ENCODE measurements at places on chromosomes 3 and 15.

- DNase-seq: no peak
These were observed 118.4 kb upstream of the TMC3 start for GRCh38 chr15:81492331-81492968.

DNA sequence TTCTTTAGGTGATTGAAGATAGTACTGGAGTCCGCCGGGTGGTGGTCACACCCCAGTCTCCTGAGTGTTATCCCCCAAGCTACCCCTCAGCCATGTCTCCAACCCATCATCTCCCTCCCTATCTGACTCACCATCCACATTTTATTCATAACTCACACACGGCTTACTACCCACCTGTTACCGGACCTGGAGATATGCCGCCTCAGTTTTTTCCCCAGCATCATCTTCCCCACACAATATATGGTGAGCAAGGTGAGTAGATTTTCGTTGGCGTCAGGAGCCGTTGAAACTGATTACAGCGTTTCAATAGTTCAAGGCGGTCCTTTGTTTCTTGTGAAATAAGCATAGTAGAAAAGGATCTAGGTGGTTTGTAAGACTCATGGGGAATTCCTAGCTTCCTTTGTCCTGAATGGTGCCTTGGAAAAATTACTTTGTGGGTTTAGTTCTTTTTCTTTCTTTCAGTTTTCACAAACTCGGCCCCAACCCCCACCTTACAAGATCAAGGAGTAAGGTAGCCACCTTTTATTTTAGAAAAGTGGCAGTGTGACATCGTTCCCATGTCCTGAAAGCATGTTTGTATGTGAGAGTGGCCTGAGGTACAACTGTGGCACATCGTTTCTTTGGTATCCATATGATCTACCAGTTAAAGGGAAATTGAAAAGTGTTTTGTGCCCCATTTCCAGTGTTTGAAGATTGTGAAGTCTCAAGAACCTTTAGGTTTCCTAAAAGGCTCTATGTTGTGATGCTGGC is 200.6 kb downstream of the GHSR start:
- no peak for DNase-seq

GRCh38 chr15:64156652-64157331 is 5.3 kb downstream of the SNX22 start:
- no peak for DNase-seq

GRCh38 chr3:131705558-131706051 is 202.8 kb upstream of the MRPL3 start:
- DNase-seq: no peak

GRCh38 chr3:159620873-159621272 is 367.8 kb upstream of the IL12A start:
- DNase-seq: no peak

- DNase-seq: peak; percentile 36
These were observed at the start of gene PARP15 for GRCh38 chr3:122577409-122578031. TSS of gene PARP15 (plus strand) at chr3:122577650. CDS start at chr3:122577668, 18 bp downstream.

DNA sequence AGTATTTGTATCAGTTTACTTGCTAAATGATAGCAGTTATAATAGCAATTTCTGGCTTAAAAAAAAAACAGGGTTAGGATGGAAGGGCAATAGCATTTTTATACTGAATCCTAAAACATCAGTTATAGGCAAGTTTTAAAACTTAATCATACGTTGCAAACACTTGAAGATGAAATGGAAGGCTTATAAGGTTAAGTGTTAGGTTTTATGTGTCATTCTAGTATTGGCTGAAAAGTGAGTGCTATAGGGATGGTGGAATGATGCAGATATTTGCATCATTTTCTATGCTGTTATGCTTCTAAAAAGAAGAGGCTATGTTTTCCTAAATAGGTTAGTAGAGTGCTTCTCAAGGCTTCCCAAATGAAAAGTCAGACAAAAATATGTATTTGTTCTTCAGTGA is 23.3 kb downstream of the ARIH1 start:
- DNase-seq: no peak

DNA sequence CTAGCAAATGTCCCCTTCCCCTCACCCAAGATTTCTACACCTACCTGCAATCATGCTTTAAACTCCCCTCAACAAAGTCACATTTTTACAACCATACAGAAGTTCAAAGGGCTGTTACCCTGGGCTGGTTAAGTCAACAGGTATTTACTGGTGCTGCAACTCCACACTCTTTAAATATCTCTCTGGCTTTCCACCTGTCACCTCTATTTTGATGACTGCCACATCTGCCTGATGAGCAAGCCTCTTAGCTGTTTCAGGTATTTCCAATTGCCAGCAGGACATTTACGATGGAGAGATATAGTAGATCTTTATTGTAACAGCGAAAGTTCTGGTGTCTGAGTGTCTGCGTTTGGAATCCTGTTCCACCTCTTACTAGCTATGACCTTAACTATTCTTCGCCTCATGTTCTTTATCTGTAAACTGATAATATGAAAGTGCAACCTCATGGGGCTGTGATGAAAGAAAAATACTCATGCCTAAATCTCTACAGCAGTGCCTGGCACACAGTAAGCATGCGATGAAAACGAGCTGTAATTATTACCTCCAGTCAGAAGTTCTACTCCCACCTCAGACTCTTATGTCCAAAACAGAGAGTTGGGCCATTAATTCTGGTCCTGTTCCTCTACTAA is 44.2 kb upstream of the TPM1 start:
- DNase-seq: no peak

GRCh38 chr3:134682196-134682880 is 31.5 kb upstream of the KY start:
- no peak for DNase-seq

- peak; percentile 10 for DNase-seq
These were observed 15.1 kb downstream of the GMNC start for GRCh38 chr3:190847436-190847835.

- no peak for DNase-seq
These were observed 49.6 kb downstream of the FRMD5 start for GRCh38 chr15:44145495-44145894.

- DNase-seq: no peak
These were observed 435.6 kb downstream of the ROBO2 start for GRCh38 chr3:77475507-77475906.
